ENCODE measurements at places on chromosomes 1 and 21. TPM values are rescaled to one million over a fixed set of nuclear protein-coding genes. Genes with fewer than 3 reads are reported as not detected.

Gene ZSWIM5
- 20.6 TPM for polyA plus RNA-seq

Gene ARHGEF11
- 16.5 TPM for polyA plus RNA-seq

- no peak for DNase-seq
Observed at GRCh38 chr1:46086576-46086975, 45.9 kb downstream of the PIK3R3 start.

- no peak for DNase-seq
Observed at GRCh38 chr1:166730299-166730888, 108.9 kb upstream of the POGK start.
